SK-N-DZ (cell line): ENCODE measurements at places on chromosomes 6 and 20.

GRCh38 chr6:33390767-33391277 lies 801 bp upstream of the KIFC1 start:
- no peak for DNase-seq

DNA sequence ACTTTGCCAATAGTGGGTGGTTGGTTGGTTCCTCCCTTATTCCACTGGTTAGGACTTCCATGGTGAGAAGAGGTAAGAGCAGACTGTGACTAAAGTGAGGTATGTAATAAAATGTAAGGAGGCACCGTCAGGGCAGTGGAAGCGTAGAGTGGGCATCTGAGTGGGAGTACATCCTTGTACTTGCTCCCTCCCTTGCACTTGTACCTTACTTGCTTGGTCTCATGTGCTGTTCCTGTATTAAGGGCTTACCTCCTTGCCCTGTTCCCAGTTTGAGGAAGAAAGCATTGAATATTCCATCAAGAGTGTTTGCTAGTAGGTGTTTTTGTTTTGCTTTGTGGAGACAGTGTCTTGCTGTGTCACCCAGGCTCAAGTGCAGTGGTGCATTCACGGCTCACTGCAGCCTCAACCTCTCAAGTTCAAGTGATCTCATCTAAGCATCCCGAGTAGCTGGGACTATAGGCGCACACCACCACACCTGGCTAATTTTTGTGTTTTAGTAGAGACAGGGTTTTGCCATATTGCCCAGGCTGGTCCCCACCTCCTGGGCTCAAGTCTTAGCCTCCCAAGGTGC lies 25.5 kb downstream of the AMD1 start:
- DNase-seq, result no peak

- DNase-seq, result no peak
Measured at GRCh38 chr20:8148501-8148900, 16.4 kb downstream of the PLCB1 start.

DNA sequence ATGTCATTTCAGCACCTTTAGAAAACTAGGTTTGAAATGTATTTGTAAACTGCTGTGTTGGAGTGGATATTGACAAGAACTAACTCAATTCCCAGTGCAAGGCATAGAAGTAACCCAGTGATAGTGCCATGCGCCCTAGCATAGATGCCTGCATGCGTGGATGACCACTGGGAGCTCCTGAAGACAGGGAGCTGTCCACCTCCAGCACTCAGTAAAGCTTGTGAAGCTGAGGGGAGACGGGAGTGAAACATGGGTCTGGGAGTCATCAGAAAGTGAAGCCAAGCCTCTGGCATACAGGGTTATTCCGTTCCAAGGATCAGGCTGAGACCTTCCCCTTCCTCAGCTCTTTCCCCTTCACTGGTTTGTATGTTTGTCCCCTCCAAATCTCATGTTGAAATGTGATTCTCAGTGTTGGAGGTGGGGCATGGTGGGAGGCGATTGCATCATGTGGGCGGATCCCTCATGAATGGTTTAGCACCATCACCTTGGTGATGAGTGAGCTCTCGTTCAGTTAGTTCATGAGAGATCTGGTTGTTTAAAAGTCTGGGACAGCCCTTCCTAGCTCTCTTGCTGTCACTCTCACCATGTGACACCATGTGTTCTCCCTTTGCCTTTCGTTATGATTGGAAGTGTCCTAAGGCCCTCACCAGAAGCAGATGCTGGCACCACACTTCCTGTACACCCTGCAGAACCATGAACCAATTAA lies 146.5 kb upstream of the FERMT1 start:
- DNase-seq, result no peak

DNA sequence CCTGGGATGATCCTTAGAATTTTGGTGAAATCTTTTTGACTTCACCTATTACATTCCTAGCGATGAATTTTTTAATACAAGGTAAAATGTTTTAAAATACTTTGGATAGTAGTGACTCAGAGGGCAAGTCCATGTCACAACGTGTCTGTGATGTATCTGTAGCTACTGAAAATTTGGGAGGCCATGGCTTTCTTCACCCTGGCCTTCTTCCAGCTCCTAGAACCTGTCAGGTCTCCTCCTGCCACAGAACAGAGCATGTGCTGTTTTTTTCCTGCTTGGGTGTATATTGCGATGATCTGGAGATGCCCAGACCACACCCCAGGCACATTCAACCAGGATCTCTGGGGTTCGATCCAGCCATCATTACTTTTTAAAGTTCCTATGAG lies 194.4 kb downstream of the BTBD3 start:
- DNase-seq, result no peak

DNA sequence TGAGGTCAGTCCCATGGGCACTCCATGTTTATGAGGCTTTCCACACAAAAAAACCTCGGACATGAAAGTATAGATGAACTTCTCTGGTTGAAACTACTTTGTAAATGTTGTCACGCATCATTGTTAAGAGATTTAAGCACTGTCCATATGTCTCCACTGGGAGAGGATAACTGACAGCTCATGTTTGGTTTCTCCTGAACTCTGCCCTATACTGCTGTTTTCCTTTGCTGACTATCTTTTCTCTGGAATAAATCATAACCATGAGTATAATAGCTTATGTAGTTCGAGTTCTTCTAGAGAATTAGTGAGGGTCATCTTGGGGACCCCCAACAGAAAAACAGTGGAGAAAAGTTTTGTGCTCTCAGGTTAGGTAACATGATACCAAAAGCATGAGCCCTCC lies 14.3 kb downstream of the THEMIS start:
- no peak for DNase-seq

DNA sequence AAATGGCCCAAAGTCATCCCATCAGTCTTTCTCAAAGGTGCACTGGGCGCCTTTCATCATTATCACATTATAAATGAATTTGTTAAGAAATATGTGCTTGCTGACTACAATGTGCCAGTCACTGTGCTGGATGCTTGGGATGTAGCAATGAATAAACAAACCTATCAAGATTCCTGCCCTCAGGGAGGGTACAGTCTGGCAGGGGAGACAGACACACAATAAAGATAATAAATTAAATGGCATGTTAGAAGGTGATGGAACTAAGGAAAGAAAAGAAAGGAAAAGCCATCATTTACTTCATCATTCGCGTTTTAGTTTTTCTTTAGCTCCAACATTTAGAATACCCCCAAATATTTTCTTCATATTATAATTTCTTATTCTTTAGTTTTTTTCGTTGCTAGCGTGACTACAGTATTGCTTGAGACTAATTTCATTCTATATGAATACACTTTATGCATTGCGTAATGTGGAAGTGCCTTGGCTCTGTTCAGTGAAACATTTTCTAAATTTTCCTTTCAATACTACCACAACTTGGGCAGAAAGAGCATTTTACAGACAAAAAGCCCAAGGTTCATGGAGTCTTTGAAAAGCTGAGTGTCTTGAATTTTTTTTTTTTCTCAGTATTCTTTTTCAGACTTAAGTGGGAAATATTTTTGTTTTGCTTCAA lies 48.7 kb upstream of the CITED2 start:
- no peak for DNase-seq

- no peak for DNase-seq
Measured at GRCh38 chr6:126131246-126131645, 144.9 kb downstream of the TRMT11 start.

- DNase-seq, result no peak
Measured at GRCh38 chr20:46742669-46743045, 33.2 kb downstream of the SLC2A10 start.

GRCh38 chr20:63522981-63523611 lies 2.5 kb downstream of the PPDPF start:
- DNase-seq, result no peak

DNA sequence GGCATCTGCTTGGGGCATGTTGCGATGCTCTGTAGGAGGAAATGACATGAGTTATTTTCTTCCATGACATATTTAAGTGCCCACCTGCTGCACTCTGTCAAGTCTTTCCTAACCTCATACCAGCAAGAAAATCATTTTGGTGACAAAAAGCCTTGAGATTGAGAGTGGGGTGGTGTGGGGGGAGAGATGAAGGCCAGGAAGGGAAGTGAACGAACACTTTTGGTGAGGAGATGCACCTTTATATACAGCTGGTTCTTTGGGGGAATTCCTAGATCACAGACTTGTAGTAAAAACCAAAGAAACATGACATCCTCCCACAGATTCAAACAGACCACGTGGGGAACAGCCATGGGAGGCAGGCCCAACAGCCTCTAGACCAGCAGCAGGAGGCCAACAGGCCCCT lies 26.1 kb downstream of the NCOA5 start:
- DNase-seq, result no peak

GRCh38 chr20:6956056-6956455 lies 188.6 kb downstream of the BMP2 start:
- DNase-seq, result no peak

DNA sequence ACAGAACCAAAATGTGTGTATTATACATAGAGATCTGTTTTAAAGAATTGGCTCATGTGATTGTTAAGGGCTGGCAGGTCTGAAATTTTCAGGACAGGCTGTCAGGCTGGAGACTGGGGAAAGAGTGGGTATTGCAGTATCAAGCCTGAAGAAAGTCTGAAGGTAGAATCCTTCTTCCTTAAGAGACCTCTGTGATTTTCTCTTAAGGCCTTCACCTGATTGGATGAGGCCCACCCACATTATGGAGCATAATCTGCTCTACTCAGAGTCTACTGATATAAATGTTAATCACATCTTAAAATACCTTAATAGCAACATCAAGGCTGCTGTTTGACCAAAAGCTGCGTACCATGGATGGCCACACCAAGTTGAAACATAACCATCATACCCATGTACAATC lies 43.4 kb upstream of the HINT3 start:
- DNase-seq, result no peak

GRCh38 chr20:13102237-13102636 lies 93.5 kb downstream of the SPTLC3 start:
- no peak for DNase-seq

- DNase-seq, result no peak
Measured at GRCh38 chr6:139355777-139356445, 18.5 kb downstream of the CITED2 start.

GRCh38 chr20:50930976-50931305 lies 296 bp downstream of the ADNP start:
- no peak for DNase-seq

DNA sequence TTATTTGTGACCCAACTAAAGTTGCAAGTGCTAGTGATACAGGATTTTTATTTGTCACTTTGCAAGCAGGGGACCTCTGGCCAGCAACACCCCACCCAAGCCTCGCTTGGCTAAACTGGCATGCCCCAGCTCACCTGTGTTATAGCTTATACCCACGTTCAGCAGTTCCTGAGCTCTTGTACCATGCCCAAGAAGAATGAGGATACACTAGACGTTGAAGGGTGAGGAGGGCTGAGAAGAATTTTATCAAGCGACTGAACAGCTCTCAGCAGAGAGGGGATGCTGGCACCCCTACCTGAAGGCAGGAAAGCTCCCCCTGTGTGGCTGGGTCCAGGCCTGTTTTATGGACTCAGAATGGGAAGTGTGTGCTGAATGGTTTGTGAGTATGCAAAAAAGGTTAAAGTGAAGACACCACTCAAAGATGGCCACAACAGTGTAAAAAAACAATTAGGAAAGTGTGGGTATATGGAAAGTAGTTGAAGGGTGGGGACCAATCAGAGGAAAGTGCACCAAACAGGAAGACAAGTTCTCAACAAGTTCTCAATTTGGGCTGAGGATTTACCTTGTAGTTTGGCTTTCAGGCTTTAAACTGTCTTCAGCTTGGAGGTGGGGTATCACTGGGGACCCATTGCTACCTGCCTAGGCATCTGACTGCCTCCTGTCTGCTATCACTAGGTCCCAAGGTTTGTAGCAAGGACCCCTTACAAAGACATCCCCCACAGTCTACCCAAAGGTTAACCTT lies 15.0 kb downstream of the BTN2A1 start:
- DNase-seq, result no peak

DNA sequence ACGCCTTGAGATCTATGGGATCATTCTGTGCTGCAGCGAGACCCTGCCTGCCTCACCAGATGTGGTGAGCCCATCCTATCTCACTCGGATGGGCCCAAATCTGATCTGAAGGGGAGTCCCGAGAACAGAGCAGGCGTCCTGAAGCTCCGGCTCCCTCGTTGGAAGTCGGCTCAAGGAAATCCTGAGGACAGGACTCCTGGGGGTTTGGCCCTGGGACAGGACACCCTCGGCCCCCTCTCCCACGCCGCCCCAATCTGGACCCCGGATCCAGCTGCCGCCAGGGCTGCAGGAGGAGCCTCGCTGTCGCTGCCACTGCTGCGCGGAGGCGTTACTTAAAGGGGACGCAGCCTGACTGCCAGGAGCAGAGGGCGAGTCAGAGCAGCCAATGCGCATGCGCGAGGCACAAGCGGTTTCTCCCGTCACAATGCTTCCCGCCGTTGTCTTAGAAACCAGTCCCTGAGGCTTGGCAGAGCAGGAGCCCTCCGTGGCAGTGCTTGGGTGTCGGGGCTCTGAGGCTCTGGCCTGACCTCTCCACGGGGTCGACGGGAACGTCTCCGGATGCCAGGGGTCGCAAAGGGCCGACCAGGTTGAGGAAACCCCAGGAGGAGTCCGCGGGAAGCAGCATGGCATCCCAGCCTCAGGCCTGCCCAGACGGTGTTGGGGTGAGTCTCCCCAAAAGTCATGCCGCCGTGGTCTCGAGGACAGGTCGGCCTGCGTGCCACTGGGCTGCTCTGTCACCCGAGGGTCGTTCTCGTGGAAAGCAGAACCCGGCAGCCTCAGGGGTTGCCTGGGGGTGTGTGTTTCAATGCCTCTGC lies 1567.8 kb upstream of the DEFB115 start:
- DNase-seq, result peak; percentile 87

DNA sequence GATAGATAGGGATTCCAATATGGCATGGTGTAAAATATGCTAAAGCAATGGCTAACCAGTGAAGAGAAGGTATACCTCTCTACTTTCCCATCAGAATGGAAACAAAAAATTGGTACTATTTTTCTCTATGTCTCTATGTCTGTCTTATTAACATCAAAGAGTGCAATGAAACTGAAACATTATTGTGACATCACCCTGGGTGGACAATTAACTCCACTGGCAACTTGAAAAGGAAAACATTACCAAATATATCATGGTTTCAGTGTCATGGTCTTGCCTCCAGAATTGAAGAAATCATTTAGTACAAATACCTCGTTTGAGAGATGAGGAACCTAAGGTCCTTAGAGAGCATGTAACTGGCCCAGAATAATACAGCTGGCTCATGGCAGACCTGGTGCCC lies 1132.5 kb upstream of the MAP3K7 start:
- no peak for DNase-seq

- DNase-seq, result no peak
Measured at GRCh38 chr6:4180652-4181255, 45.4 kb upstream of the ECI2 start.

- no peak for DNase-seq
Measured at GRCh38 chr6:8731874-8732273, 296.5 kb upstream of the SLC35B3 start.

GRCh38 chr6:16400248-16400760 lies 161.9 kb downstream of the GMPR start:
- DNase-seq, result no peak

- DNase-seq, result no peak
Measured at GRCh38 chr6:3908961-3909360, 59.8 kb downstream of the FAM50B start.
